ENCODE measurements at places on chromosomes 1 and 21.

- no peak for DNase-seq
Observed at GRCh38 chr1:220895412-220895946, 16.2 kb downstream of the HLX start.

- DNase-seq: peak; percentile 41
Observed at GRCh38 chr1:7915826-7916500, 24.7 kb downstream of the TNFRSF9 start.

- DNase-seq: no peak
Observed at GRCh38 chr1:78721136-78721535, 71.5 kb downstream of the IFI44 start.

DNA sequence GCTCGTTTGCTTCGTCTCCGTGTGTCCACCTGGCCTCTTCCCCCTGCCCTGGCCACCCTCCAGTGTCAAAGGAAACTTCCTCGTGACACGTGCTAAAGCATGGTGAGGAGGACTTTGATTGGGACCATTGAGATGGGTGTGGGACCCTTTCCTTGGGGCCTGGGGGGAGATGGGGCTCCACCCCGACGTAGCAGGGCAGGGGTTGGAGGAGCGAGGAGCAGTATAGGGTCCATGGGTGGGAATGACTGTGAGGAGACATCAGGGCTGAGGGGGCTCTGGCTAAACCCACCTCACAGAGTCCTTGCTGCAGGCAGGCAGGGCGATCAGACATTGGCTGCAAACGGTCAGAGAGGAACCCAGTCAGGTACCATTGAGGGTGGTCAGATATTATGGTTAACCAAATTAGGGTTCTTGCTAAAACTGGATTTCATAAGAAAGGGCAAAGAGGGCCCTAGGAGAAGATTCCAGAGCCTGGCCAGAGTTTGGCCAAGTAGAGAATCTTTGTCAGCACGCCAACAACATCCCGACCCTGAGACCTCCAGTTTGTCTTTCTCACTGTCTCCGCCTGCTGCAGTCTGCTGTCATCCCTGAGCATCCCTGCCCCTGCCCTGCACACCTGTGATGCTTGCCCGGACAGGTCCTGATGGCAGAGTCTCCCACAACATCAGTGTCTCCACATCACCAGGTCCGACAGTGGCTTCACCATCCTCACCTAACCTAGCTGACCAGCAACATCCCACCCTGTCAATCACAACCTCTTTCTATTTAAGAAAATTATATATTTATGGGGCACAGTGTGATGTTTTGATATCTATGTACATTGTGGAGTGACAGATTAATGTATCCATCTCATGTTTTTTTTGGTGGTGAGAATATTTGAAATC lies 8.0 kb downstream of the RNF187 start:
- DNase-seq: no peak

GRCh38 chr1:152759453-152760173 lies 1.8 kb downstream of the KPRP start:
- DNase-seq: no peak

GRCh38 chr1:245957427-245957826 lies 549.7 kb downstream of the SMYD3 start:
- no peak for DNase-seq

DNA sequence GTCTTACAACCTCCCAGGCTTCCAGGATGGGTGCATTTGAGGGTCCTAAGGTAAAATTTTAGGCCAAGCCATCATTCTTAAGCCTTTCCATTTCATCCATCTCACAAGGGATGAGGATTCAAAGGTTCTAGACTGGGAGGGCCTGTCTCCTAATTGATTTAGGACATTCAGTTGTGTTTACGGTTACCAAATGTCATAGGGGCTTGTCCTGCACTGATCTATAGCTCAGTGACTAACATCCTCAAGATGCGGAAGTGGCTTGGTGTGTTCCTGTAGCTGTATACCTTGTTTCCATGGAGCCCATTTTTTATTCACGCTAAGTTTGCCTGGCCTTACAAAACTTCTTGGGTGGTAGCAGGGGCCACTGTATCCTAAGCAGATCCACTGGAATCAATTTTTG lies 52.8 kb downstream of the DUSP10 start:
- no peak for DNase-seq

- no peak for DNase-seq
Observed at GRCh38 chr1:119188926-119189325, 48.5 kb upstream of the WARS2 start.

DNA sequence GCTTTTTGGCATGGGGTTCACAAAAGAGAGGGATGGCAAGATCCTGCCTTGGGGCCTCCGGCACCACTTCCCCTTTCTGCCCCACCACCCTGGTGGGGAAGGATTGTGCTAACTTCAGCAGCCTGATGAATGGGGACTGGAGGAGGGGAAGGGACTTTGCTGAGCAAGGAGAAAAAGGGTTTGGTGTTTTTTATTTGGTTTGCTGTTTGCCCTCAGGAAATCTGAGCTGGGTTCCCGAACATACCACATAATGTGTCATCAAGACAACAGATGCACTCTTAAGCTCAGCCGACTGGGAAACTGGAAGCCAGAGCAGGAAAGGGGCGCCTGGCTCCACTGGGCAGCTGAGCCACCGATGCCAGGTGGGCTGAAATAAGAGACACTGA lies 19.8 kb downstream of the OLFML2B start:
- no peak for DNase-seq

DNA sequence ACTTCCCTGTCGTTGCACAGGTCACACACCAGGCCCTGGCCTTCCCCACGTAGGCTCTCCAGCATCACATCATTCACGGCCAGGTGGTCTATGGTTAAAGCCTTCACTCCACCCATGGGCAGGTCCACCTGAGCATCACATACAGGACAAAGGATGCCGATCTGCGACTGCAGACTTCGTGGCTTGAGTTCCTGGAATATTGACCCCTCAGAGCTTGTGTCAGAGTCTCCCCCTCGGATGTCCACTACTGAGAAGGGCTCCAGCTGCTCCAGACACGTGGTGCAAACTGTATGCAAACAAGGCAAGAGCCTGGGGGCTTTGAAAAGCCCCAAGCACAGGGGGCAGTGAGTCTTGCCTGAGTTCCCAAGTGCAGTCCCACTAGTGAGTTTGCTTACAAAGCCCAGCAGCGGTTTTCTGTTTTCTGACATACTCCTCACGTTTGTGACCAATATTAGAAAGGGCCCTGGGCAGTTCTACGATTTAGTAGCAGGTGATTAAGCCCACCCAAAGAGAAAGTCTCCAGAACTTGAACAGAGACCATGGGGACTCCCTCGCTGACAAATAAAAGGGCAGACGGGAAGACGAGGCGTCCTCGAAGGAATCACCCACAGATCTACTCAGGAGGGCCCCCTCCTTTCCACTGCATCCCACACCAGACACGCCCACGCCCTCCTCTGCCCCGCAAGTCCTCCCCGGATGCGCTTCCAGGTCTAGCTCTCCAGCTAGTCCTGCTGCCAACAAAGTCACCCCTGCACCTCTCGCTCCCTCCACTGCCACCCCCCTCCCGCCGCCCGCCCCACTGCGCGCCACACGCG lies 568 bp downstream of the TRIM45 start:
- DNase-seq: no peak

DNA sequence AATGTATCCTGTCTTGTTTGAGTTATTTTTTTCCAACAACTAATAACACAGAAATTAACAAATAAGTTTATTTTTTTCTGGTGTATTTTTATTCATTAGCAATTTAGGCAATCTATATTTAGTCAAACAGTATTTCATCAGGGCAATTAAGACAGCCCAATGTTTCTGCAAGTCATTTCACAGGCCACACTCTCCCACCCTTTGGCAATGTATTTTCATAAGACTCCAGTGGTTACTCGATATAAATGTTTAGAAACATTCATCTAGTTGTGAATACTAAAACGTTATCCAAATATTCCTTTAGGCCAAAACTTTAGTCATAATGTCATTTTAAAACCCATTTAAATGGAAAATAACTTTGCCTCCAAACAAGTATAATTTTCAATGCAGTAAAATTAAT lies 142.1 kb downstream of the KCNT2 start:
- no peak for DNase-seq

- no peak for DNase-seq
Observed at GRCh38 chr1:211788626-211789025, 41.9 kb downstream of the LPGAT1 start.

DNA sequence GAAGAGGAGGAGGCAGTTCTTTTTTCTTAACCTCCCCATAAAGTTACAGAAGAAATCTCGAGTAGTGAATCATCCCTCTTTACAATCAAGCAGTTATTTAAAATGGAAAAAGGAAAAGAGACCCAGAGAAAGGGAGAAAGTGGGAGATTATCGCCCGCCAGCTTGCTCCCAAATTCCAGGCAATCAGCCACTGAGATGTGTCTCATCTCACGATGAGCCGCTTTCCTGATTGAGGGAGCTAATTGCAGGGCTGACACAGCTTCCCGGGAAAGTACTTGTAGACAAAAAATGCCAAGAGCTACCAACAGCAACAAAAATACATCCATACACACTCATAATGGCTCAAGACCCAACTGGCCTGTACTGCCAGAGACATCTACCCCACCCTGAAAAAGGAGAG lies 191.6 kb upstream of the ZC3H12A start:
- DNase-seq: no peak

DNA sequence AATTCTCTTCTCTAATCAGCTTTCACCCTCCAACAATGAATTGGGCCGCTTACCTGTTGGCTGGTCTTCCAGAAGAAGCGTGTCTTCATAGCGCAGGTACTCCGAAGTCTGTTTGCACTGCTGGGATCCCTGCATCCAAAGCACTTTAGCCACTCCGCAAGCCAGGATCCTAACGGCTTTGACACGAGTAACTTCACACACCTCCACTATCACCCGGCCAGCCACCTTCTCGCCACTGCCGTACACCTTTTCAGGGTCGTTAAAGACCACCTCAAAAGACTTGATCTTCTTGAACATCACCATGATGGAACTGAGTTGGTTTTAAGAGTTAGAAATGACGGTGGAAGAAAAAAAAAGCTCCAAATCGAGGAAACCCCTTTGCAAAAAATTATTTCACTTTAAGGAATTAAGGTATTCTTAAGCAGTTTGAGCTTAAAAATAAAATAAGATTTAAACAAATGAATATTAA lies 381 bp downstream of the TXNIP start:
- no peak for DNase-seq

GRCh38 chr21:24367936-24368335 lies 1239.3 kb downstream of the MRPL39 start:
- DNase-seq: no peak

- no peak for DNase-seq
Observed at GRCh38 chr1:119428991-119429390, 14.0 kb downstream of the HSD3B2 start.

- no peak for DNase-seq
Observed at GRCh38 chr1:201608635-201609395, 69.9 kb downstream of the NAV1 start.

DNA sequence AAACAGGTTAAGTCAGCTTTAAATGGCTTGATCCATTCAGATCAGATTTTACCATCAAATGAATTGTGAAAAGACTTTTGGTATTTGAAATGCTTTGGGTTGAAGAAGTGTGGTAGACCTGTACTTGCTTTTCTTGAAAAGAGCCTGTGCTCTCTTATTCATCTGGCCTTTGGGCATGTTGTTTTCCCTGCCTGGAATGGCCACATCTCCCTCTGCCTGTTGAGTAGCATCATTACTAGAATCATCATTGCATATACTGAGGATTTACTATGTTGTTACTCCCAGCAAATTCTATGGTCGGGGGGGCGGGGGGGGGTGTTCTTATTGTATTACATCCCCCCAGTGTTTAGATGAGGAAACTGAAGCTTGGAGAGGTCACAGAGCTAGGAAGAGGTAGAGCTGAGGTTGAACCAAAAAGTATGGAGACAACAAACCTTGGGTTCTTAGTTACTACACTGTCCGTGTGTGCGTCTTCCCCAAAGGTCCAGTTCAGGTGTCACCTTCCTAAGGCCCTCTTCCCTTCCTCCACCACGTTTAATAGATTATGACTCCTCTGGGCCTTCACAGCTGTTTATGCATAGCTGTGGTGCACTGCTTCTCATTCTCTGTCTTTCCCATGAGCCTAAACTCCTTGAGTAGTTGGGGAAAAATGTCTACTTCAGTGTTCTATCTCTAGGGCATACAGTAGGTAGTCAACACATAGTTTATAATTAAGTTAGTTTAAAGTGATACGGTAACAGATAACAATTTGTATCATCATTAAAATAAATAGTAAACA lies 246.4 kb upstream of the HOOK1 start:
- no peak for DNase-seq

GRCh38 chr21:46021398-46021797 lies 39.8 kb downstream of the COL6A1 start:
- no peak for DNase-seq

DNA sequence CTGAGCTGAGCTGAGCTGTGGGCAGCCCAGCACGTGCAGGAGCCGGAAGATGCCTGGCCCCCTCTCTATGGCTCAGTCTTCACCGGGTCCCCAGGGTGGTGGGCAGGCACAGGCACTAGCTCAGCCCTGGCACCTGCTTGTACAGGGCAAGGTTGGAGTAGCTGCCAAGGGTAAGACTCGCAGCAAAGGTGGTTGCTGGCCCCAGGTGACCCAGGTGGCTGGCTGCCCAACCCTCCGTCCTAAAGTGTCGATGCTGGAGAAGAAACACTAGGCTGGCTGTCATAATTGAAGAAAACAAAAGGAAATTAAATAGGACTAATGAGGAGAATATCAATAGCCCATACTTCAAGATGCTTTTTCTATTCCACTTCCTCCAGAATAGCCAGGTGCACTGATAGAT lies 77.1 kb upstream of the ACTL8 start:
- no peak for DNase-seq

GRCh38 chr21:41481191-41481590 lies 26.8 kb downstream of the TMPRSS2 start:
- no peak for DNase-seq

DNA sequence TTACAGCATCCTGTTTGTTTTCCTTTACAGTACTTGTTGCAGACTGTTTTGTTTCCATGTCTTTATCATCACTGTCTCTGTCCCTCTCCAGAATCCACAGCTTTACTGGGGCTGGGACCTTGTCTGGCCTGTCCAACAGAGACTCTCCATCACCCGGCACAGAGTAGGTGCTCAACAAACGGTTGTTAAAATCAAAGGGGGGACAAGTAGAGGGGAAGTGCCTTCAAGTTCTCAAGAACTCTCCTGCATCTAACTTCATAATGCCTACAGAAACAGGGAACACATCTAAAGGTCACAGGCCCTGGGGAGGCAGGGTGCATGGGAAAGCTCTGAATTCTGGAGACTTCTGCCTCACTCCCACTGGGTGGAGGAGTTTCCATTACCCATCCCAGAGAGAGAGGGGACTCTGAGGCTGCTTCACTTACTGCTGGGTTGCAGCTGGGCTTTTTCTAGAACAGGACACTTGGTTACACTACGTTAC lies 2.3 kb upstream of the ECE1 start:
- no peak for DNase-seq

DNA sequence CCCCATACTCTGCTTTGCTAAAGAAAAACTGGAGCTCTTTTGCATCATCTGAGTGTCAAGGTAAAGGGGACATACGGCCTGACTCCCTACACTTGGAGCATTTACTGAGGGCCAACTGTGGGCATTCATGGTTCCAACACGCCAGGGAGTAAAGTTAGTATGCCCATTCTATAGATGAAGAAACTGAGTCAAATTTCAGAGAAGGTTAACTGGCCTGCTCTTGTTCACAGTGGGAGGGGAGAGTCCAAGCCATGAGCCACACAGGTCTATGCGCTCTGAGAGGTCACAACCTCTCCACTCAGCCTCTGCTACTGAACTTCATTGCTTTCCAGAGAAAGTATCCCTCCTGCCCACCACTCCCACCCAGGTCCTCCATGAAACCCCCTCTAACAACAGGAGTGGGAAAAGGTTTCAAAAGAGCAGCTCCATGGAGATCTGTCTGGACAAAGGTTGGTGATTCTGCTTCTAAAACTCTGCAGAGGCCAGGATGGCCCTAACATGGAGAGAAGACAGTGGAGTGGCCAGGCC lies 6.8 kb upstream of the KCNN3 start:
- DNase-seq: no peak

GRCh38 chr1:35637401-35637809 lies 3.9 kb downstream of the PSMB2 start:
- DNase-seq: no peak

Data from stimulated activated CD4-positive, alpha-beta T cell treated with anti-CD3 and anti-CD28 coated beads, Interleukin-2, amount 100 ng/mL, for 24 hours (primary cell).